ENCODE measurements at places on chromosomes 3 and 15. TPM values are rescaled to one million over a fixed set of nuclear protein-coding genes. Genes with fewer than 3 reads are reported as not detected.

- peak; percentile 28 for DNase-seq
Measured at GRCh38 chr3:152574461-152575079, 260.4 kb upstream of the P2RY1 start.

The ANKUB1 gene
- not detected for total RNA-seq

DNA sequence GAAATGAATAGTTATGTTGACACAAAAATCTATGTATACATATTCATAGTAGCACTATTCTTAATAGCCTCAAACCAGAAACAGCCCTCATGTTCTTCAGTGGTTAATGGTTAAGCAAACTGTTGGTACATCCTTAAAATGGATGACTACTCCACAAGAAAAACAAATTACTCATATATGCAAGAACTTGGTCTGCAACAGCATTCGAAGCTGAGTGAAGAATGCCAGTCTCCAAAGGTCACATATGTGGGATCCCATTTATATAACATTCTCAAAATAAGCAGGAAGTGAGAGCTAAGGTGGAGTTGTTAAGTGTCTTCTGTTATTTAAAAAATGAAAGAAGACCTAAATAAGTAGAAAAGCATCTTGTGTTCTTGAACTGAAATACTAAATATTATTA lies 365.7 kb downstream of the GABRG3 start:
- DNase-seq = no peak

GRCh38 chr3:172201870-172202236 lies 162.5 kb downstream of the FNDC3B start:
- DNase-seq = no peak

The NAA80 gene
- total RNA-seq = 28.9 TPM

The TEX55 gene
- not detected for total RNA-seq

- DNase-seq = no peak
Measured at GRCh38 chr3:48503401-48504050, 448 bp downstream of the SHISA5 start.

DNA sequence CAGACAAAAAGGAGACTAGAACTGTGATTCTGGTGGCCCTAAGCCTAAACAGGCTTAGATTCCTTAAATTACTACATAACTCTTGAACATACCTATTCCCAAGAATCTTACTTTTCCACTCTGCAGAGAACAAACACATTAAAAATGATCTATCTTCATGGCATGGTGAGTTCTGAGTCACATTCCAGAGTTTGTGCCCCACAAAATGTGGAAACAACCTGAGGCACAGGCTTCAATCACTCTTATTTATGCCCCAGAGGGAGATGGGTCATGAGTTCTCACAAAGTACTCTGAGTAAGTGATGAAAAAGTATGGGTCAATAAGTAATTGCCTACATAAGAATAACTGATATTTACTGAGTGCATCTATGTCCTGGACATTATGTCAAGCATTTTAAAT lies 137.5 kb upstream of the SLC2A2 start:
- no peak for DNase-seq

- DNase-seq = no peak
Measured at GRCh38 chr3:37183375-37183831, 9.0 kb upstream of the LRRFIP2 start.

DNA sequence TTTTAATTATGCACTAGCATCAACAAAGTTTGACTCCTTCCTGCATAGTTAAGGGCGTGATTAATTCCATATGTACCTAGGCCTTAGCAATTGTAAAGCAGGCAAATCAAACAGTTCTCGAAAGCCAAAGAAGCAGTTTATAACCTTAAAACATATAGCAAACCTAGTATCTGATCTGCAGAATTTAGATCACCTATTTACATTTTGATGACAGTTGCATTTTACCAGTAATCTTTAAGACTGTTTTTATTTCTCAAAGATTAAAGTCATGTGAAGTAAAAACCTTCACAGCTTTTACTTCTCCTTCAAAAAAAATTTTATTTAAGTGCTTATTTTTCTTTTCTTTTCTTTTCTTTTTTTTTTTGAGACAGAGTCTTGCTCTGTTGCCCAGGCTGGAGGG lies 20.9 kb upstream of the UBP1 start:
- no peak for DNase-seq

DNA sequence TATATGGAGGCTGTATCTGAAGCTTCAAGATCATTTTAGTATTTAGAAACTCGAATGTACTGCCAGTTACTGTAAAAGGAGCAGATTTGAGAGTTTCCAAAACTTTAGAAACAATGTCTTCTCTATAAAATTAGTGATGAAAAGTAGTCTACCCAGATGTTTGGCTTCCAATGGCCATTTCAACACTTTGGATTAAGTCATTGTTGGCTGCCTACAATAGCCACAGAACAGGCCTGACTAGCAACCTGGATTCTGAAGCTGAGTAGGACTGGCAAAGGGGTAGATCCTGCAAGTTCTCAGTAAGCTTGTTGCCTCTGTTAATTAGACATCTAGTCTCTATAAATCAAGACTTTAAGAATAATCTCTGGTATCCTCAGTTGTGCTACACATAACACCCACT lies 239.0 kb upstream of the KCNMB2 start:
- DNase-seq = no peak

- DNase-seq = no peak
Measured at GRCh38 chr3:62688050-62688449, 187.2 kb downstream of the CADPS start.

DNA sequence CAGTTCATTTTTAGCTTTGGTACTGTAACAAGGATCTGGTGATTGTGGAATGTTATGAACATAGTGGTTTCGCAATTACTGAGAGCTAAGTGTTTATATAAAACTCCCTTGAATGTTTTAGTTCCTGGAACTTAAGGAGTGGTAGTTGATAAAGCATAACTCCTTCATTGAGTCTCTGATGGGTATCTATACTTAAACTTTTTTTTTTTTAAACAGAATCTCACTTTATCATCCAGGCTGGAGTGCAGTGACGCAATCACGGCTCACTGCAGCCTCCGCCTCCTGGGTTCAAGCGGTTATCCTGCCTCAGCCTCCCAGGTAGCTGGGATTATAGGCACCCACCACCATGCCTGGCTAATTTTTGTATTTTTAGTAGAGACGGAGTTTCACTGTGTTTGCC lies 11.3 kb downstream of the PRKCI start:
- no peak for DNase-seq

DNA sequence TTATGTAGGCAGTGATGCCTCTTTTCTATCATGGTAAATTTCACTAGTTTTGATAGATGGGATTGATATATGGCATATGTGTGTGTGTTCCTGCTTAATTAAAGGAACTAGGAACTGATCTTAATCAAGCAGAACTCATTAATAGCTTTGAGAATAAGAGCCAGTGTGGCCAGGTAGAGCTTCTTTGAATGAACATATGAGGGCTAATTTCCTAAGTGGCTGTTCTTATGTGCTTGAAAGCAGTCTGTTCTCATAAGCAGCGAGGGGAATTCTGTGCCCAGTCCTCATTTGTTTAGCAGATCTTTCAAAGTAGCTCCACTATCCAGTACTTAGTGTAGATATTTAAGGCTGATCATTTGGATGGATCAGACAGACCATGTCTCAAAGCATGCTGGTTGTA lies 164.2 kb downstream of the GABRG3 start:
- no peak for DNase-seq

DNA sequence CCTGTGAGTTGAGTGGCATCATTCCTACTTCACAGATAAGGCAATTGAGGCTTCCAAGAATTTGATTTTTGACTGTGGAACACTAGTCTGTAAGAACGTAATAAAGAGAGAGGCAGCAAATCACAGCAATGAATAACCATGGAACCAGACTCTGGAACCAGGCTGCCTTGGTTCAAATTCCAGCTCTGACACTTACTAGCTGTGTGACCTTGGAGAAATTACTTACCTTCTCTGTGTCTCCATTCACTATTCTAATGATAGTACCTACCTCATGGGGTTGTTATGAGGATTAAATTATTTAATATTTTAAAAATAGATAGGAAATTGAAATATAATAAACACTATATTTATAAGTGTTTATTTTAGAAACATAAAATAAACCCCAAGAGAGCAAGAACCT lies 12.6 kb upstream of the IGDCC3 start:
- no peak for DNase-seq

The KLHL25 gene
- total RNA-seq = 7.4 TPM

GRCh38 chr3:56975567-56975966 lies 84.9 kb upstream of the SPATA12 start:
- no peak for DNase-seq

The KLHL6 gene
- total RNA-seq = 41.2 TPM

DNA sequence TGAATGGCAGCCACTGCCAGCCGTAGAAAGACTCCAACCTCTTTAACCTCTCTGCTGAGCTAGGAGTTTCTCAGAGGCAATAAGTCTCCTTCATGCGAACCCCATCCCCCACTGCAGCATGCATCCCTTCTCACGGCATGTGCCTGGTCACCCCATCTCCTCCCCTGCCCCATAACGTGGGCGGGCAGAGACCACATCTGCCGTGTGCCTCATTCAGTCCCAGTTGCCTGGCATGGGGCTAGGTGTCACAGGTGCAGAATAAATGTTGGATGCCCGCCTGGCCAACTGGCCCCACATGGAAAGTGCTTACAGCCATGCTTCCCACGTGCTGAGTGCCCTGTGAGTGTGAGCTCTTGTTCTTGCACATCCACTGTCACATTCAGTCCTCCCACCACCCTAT lies 43.5 kb upstream of the NTRK3 start:
- no peak for DNase-seq

GRCh38 chr3:69791106-69791505 lies 51.8 kb downstream of the MITF start:
- DNase-seq = no peak

The WDR93 gene
- total RNA-seq = not detected

The CHL1 gene
- not detected for total RNA-seq

GRCh38 chr3:142595951-142596725 lies at the start of gene PLS1:
Gene PLS1, plus strand, starts transcription at chr3:142596393. Its CDS starts 67,845 bp downstream, at chr3:142664238.
- DNase-seq = peak; percentile 82

- no peak for DNase-seq
Measured at GRCh38 chr3:142664311-142664710, 59.5 kb upstream of the TRPC1 start.

The MBD4 gene
- total RNA-seq = 50.6 TPM

DNA sequence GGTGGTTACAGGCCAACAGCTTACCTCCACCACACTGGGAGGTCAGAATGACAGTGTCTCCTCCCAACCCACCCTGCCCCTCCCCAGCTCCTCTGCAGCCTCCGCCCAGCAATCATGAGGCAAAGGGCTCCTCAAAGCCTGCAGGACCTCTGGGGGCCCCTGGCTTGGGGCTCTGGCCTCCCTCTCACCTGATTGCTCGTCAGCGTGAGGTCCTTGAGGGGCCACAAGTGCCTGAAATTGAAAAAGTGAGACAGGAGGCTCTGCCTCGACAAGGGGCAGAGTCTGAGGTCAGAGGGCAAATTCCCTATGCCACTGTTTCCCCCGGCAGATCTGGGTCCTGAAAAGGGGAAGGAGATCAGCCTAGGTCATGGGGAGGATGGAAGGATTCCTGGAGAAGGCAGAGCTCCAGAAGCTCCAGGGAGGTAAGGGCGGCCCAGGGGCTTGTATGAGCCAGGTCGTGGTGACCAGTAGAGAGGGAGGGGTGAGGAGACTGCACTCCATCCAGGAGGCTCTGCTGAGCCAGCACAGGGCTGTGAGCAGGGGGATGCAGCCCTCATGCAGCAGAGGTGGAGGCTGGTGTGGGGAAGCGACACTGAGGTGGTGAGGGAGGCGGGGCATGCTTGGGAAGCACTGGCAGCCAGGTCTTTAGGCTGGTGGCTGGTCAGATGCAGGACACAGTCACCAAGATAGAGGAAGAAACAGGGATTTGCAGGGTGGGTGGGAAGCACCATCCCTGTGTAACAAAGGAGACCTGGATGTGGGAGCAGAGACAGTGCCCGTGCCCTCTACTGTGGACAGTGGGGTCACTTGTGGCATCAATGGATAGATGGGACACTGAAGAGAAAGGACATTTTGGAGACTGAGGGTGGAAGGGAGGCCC lies 20.1 kb downstream of the ALS2CL start:
- DNase-seq = no peak

The TRIM71 gene
- not detected for total RNA-seq

DNA sequence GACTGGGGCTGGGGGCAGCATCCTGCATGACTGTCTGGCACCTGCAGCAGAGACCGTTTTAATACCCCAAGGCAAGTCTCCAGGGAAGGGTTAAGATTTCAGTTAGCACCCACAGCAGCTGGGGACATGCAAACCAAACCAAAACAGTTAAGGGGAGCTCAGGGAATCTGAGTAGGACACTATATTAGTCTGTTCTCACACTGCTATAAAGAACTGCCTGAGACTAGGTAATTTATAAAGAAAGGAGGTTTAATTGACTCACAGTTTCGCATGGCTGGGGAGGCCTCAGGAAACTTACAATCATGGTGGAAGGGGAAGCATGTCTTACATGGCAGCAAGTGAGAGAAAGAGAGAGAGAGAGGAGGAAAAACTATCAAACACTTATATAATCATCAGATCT lies 25.3 kb downstream of the GALNT15 start:
- no peak for DNase-seq

- DNase-seq = no peak
Measured at GRCh38 chr3:8869613-8870012, 93.7 kb downstream of the RAD18 start.

All from activated CD4-positive, alpha-beta T cell treated with anti-CD3 and anti-CD28 coated beads, Interleukin-2, amount 10 ng/mL, durations not matched to agents 7 days and 5 days (primary cell).